ENCODE measurements at places on chromosomes 11 and 22.

DNA sequence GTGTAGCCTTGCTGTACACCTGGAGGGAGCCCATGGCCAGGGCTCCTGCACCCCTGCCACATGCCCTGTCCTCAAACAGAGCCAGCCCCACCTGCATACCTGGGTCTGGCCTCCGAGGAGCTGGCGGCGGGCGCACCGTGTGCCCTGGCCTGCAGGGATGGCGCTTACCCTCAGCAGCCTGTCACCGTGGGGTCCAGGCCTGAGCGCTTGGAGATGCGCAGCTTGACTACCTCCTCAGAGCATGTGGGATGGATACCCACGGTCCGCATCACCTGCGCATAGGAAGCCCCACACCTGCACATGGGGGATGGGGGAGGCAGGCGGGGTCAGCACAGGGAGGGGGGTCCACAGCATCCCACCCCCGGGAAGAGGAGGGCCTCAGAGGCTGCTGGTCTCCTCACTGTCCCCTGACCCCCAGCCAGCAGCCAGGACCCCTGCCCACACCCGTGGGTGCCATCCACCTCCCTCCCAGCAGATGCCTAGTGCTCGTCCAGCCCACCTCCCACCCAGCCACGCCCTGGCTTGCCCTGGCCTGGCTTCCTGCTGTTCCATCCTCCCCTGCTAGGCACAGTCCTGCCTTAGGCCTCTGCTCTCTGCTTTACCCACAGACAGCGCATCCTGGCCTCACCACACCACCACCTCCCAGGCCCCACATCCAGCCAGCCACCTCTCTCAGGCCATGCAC, 22.4 kb upstream of the GNB1L start:
- DNase-seq, result no peak

DNA sequence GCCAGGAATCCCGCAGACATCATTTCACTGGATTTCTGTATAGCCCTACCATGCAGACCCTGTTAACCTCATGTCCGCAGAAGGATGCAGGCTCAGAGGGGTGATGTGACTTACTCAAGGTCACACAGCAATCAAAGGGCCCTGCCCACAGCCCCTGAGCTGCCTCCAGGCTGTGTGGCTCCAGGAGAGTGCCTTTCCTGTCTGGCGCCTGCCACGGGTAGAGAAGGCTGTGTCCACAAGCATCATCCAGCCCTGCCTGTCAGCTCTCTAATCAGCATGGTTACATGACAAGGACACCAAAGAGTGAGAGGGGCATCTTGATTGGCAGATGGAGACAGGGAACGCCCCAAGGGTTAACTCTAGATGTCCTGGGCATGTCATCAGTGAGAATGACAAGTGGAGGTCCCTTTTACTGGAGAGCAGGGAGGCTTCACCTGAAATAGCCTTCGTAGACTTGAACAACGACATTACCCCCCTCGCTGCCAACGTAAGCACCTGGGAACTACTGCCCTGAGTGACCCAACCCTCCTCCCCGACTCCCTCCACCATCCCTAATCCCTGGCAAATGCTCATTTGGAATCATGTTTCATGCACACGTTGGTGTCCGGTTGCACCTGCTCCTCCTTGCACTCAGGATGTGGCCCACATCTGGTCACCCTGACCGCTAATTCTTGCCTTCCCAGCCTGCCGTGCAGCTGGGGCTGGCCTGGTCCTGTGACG, 6.9 kb downstream of the FGF19 start:
- no peak for DNase-seq

- no peak for DNase-seq
Measured at GRCh38 chr11:76753449-76753848, 29.7 kb upstream of the TSKU start.

DNA sequence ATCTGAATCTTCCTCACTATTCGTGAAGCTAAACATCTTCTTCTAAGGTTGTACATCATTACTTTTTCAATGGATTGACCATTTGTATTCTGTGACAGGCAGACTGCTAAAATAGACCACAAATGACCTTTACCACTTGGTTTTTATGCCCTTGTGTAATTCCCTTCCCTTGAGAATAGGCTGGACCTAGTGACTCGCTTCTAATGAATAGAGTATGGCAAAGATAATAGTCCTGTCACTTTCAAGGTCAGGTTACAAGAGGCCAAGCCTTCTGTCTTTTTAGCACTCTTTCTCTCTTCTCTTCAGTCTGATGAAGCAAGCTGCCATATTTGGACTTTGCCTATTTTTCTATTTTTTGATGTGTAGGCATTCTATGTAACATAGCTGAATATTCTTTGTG, 492.9 kb downstream of the SOX6 start:
- DNase-seq, result no peak

Measured in activated CD4-positive, alpha-beta T cell treated with anti-CD3 and anti-CD28 coated beads, Interleukin-2, amount 50 U/mL, for 48 hours (primary cell).